Myocyte (in vitro differentiated cells): ENCODE measurements at places on chromosomes 7 and 10.

GRCh38 chr7:1933066-1933750 lies 263.1 kb downstream of the ELFN1 start:
- DNase-seq, result no peak

GRCh38 chr10:72204724-72205123 lies 11.1 kb upstream of the ANAPC16 start:
- DNase-seq, result no peak

DNA sequence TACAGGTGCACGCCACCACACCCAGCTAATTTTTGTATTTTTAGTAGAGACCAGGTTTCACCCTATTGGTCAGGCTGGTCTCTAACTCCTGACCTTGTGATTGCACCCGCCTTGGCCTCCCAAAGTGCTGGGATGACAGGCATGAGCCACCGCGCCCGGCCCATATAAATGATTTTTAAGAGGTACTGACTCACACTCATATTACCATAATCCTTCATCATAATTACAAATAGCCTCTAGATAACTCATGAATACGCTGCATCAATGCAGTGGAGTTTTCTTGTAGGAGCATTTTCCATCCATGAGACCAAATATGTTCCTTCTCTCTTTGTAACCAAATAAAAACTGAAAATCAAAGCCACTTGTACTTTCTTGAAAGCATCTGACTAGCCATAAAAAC lies 193.3 kb downstream of the GRM8 start:
- DNase-seq, result no peak

GRCh38 chr7:34844406-34844805 lies 186.4 kb downstream of the NPSR1 start:
- DNase-seq, result peak; percentile 80

DNA sequence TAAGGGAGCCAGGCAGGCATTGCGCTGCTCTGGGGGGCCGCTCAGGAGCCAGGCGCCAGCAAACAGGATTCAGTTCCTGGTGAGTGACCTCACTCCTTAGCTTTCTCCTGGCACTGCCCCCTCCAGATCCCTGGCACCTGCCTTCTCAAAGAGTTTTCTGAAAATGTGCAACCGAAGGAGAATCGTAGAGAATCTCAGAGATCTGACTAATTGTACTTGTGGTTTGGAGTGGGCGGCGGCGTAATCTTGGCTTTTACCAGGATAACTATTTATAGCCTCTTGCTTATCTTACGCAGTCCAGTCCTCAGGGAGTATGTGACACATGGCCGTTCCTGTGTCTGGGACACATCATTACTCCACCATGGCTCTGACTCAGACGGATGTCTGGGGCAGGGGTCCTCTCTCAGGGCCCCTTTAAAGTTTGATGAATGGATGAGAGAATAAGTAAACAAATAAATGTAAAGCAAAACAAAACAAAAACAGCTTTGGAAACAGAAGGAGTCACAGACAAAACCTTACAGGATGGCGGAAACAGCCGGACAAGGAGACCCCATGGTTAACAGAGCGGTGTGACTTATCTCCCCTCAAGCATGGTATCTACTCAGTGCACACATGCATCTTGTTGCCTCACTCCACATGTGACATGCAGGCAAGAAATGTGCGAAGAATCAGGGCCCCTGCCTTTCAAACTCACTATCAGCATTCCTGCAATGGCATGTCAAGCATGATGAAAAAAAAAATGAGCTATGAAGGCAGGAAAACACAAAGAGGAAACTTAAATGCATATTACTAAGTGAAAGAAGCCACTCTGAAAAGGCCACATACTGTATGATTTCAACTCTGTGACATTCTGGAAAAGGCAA lies 99.7 kb downstream of the TNS3 start:
- DNase-seq, result peak; percentile 98
